ENCODE measurements at places on chromosomes 5 and 9. TPM values are rescaled to one million over a fixed set of nuclear protein-coding genes. Genes with fewer than 3 reads are reported as not detected.

GRCh38 chr9:14189578-14189977 lies 124.4 kb downstream of the NFIB start:
- DNase-seq, result no peak

DNA sequence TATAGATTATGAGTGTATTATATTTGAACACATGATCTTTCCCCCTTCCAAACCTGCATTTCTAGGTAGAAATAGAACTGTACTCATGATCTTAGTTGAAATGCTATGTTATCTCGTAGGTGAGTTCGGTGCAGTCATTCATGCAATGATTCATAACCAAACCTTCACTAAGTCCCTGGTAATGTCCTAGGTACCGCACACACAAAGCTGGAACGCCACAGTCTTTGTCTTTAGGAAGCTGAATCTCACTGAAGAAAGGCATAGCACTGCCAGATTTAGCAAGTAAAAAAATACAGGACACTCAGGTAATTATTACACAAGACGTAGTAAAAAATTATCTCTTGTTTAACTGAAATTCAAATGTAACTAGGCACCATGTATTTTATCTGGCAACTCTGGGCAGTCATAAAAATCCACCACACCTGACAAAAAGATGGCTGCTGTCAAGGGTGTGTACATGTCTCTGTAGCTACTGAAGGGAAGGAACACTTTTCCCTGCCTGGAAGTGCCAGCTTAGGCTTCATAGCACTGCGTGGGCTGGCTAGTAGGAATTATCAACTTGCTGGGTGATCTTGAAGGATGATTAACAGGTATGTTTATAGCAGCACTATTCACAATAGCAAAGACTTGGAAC lies 28.0 kb upstream of the TXN start:
- DNase-seq, result no peak

- peak; percentile 30 for DNase-seq
Measured at GRCh38 chr9:13427587-13427986, 148.1 kb upstream of the MPDZ start.

The EIF4E1B gene
- total RNA-seq, result not detected

The NIM1K gene
- total RNA-seq, result 0.02 TPM
